ENCODE measurements at places on chromosomes 7 and 10.

GRCh38 chr10:35564341-35564968, 40.7 kb upstream of the GJD4 start:
- DNase-seq: no peak

GRCh38 chr7:103499976-103500375, 54.0 kb upstream of the SLC26A5 start:
- DNase-seq: no peak

DNA sequence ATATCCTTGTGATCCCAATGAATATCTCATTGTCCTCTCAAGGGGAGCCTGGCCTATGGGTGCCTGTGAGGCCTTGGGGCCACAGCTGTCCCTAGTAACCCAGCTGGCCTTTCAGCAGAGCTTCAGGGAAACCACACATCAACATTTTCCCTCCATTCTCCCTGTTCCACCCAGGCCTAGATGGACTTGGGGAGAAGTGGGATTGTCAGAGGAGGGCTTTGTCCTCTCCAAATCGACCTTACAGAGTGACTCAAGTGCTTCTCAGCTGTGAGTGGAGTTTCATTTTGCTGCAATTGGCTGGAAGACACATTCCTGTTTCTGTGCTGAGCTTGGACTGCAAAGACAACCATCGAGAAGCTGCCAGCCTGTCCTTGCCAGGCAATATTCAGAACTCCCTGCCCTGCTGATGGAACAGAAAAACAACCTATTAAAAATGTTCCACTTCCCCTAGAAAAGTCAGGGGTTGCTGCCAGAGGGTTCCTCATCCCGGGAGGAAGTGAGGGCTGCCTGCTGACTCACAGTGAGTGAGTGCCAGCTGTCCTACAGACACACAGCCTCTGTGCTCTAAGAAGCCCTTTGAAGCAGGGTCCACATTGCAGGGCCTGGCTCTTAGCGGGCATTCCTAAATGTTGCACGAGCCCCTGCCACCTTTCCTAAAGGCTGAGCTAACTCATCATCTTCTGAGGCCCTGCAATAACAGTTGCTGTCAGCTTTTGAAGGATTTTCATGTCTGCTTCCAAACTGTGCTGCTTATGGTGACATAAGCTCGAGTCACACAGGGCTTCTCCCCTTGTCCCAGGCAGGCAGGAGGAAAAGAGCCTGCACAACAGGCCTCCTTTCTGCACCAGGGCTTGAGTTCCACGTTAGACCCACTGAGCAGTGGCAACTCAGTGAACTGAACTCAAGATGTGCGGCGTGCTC, 20.5 kb downstream of the STRA8 start:
- DNase-seq: peak; percentile 72

- no peak for DNase-seq
These were observed 16.3 kb upstream of the VPS26A start for GRCh38 chr10:69107699-69108098.

GRCh38 chr10:27701938-27702537, 43.6 kb downstream of the MKX start:
- no peak for DNase-seq

DNA sequence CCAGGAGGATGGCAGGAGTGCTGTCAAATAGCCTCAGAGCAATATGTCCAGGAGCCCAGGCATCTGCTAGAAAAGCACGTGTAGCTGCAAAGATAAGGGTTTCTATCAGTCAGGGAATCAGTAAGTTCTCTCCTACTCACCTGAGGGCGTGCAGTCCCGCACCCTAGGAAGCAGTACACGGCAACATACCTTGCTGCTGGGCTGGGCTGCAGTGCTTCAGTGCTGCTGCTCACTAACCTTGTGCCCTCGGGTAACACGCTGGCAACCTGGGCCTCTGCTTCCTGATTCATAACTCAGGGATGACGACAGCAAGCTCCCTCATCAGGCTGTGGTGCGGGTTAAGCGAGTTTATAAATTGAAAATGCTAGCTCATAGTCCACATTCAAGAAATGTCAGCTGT, 29.5 kb upstream of the CCNY start:
- DNase-seq: no peak

GRCh38 chr10:116124777-116125176, 148.2 kb downstream of the GFRA1 start:
- no peak for DNase-seq

GRCh38 chr7:7399707-7400106, 136.0 kb downstream of the COL28A1 start:
- DNase-seq: no peak

DNA sequence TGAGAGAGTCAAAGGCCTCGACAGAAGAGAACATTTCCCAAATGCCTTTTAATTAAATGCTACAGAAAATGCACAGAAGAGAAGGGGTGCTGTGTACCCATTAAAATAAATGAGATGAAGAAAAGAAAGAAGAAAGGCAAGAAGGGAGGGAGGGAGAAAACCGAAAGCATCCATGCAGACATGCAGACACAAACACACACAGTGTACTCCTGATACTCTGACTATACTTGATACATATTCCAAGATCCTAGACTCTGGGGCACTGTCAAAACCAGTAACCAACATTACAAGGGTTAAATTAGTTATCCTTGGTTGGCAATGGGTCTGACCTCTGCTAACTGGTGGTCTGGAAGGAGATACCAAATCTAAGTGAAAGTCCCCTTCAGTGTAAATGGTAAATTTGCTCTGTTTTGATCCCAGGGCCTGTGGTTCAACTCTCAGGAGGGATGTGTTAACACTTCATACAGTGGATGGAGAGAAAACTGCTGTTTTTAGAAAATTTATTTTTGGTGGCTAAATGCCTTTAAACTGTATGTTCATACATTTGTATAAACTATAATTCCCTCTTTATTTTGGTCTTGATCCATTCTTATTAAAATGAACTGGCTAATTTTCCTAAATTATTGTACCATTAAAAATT, 241.3 kb downstream of the GLI3 start:
- DNase-seq: no peak

DNA sequence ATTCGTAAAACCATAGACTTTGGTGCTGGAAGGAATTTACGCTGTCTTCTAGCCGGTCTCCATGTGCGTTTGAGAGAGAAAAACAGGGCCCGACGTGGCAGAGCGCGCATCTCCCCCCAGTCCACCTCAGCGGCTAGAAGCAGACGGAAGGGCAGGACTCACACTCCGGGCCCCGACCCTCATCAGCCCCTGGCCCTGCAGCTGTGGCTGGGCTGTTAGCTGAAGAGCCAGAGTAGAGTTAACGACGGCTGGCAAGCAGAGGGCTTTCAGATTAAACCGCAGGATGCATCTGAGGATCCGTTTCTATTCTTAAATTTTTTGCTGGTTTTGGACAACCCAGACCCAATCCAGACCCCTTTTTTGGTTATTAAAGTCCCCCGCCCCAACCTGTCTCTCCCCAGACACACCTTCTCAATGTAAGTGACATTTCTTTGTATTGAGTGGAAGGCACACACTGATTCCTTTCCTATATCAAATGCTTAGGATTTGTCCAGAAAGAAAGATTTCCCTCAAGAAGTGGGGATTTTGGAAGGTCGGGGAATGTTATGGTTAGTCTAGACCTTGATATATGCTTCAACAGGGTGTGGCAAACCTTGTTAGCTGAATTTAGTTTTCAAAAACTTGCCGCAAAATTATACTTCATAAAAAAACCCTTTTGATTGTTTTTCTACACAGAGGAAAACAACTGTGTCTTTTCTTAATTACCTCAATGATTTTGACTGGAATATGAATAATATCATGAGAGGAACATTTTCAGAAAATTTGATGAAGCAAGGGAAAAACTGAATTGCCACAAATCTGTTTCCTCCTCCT, 1.7 kb upstream of the TBX20 start:
- DNase-seq: no peak
